ENCODE measurements at places on chromosomes 7 and 10.

GRCh38 chr7:158406364-158406763 lies 181.3 kb downstream of the PTPRN2 start:
- DNase-seq: no peak

DNA sequence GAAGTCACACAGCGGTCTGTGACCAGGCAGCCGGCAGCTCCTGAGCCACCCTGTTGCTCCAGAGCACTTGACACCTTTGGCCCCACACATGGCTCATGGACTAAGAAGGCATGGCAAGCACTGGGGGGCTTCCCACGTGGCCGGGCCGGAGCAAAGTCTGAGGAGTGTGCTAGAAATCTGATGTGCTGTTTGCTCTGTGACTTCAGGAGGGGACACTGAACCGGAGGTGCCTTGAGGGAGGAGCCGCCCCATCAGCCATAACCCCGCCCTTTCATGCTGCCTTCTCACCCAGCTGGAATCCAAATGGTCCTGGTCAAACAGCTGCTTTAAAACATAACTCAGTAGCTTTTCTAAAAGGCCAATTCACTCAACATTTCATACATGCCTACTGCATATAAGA lies 33.5 kb downstream of the PROSER2 start:
- DNase-seq: no peak

GRCh38 chr10:77448226-77448625 lies 189.4 kb downstream of the KCNMA1 start:
- no peak for DNase-seq

- DNase-seq: no peak
Measured at GRCh38 chr7:139784648-139785047, 6.8 kb upstream of the HIPK2 start.

GRCh38 chr7:80136261-80137055 lies 1.8 kb downstream of the GNAI1 start:
- no peak for DNase-seq

DNA sequence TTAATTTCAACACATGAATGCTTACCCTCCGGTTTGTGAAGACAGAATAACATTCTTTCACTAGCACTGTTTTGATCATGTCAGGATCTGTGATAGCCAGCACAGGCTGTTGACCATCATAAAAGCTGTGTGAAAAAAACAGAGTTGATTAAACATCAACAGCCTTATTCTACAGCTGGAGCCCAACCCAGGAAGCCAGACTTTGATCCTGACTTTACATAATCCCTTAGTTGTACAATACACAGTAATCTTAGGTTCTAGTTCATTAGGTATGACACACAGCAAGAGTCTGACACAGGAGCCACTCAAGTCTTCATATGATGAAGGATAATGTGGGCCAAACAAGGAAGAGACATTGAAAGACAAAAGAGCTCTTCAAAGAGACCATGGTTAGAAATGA lies 11.4 kb downstream of the CYP3A4 start:
- DNase-seq: no peak
